Activated CD4-positive, alpha-beta T cell treated with anti-CD3 and anti-CD28 coated beads for 36 hours (primary cell): ENCODE measurements at places on chromosomes 6 and 20. TPM values are rescaled to one million over a fixed set of nuclear protein-coding genes. Genes with fewer than 3 reads are reported as not detected.

- peaks cover 8% of the 10 kb centered on the region for H3K4me1 ChIP-seq
- H3K36me3 ChIP-seq, result peaks cover 6% of the 10 kb centered on the region
- DNase-seq, result peak; percentile 19
- no peaks in the 10 kb centered on the region for H3K27me3 ChIP-seq
Observed at GRCh38 chr6:106608080-106608668, 21.1 kb downstream of the RTN4IP1 start.

GTSF1L gene
- 0.23 TPM for total RNA-seq

- no peaks in the 10 kb centered on the region for H3K4me1 ChIP-seq
- no peaks in the 10 kb centered on the region for H3K27me3 ChIP-seq
- no peak for DNase-seq
- no peak overlapping the region for H3K4me3 ChIP-seq
- no peak overlapping the region for H3K27ac ChIP-seq
- no peaks in the 10 kb centered on the region for H3K36me3 ChIP-seq
Observed at GRCh38 chr20:37353285-37353849, 7.4 kb downstream of the SRC start.

DNA sequence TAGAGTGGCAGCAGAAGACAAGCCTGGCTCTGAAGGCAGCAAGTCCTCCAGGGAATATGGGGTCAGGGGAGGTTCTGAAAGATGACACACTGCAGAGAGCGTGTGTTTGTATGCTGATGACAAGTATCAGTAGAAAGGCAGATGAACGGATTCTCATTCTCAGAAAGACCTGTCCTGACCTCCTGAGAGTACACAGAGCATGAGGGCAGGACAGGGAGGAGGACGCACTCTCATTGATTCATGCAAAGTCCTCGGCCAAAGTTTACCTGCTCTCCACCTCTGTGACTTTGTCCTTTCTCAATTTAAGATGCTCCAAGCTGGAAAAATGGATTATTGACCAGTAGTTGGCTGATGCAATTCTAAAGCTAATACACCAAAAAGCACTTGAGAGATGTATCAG is 156.7 kb downstream of the LPA start:
- no peak for DNase-seq
- no peak overlapping the region for H3K27ac ChIP-seq
- H3K4me3 ChIP-seq, result no peak overlapping the region
- no peaks in the 10 kb centered on the region for H3K4me1 ChIP-seq
- no peaks in the 10 kb centered on the region for H3K27me3 ChIP-seq
- no peaks in the 10 kb centered on the region for H3K36me3 ChIP-seq

MLIP gene
- not detected for total RNA-seq

CDC5L gene
- 25.1 TPM for total RNA-seq

DNA sequence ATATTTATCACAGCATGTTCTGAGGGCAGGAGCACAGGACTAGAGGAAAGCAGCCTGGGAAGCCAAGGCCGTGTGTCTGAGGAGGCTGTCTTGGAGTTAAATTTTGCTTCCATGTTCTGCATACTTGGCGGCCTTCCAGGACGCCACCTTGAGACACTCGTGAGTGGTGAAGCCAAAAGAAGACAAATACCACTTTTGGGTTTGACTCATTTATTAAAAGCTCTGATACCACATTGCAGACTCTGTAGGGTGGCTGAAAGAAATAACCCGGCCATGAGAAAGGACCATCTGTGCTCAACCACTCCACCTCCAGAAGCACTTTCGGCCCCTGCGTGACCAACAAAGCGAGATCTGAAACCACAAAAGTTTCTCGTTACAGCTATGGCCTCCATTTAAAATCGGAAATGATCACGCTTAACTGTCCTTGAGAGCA is 120.0 kb downstream of the TMEM242 start:
- H3K4me3 ChIP-seq, result no peak overlapping the region
- peaks cover 32% of the 10 kb centered on the region for H3K36me3 ChIP-seq
- H3K27ac ChIP-seq, result no peak overlapping the region
- DNase-seq, result no peak

GRCh38 chr20:41408986-41409385 is 42.4 kb upstream of the EMILIN3 start:
- H3K4me3 ChIP-seq, result no peak overlapping the region
- H3K4me1 ChIP-seq, result peaks cover 34% of the 10 kb centered on the region
- no peaks in the 10 kb centered on the region for H3K27me3 ChIP-seq
- DNase-seq, result no peak
- H3K27ac ChIP-seq, result no peak overlapping the region

GRCh38 chr20:44111712-44112335 is 75.2 kb downstream of the JPH2 start:
- peaks cover 39% of the 10 kb centered on the region for H3K27me3 ChIP-seq
- H3K4me3 ChIP-seq, result no peak overlapping the region
- peaks cover 5% of the 10 kb centered on the region for H3K4me1 ChIP-seq
- DNase-seq, result no peak

DNA sequence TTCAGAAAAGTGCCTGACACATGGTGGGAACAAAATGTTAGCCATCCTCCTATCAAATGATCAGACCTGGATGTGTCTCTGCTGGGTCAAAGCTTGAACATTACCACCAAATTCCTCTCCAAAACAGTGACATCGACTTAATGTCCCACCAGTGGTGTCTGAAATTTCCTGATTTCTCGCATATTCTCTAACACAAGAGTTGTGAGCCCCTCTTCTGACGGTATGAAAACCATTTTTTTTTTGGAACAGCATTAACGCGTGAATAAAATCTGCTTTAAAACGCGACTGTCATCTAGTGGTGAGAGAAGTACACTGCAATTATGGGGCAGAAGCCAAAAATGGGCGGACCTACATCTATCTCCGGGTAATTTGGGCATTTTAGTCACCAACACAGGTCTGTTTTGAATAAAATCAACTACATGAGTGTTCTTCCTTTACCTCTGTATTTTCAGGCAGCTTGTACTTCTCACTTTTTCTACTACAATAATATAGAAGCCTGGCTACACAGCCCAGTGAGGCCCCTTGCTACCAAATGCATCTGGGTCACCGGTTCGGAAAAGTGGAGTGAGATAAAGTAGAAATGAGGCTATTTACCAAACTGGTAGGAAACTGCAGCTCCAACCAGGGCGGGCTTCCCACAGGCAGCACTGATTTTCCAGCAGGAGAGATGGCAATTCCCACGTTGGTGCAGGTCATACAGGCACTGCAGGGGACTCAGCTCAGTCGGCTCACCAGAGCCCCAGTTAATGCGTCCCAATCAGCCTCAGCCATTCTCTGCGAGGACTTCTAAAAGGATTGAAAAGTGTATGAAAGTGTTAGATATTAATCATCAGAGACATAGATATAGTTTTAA is 27.4 kb downstream of the MGME1 start:
- H3K27ac ChIP-seq, result no peak overlapping the region
- H3K27me3 ChIP-seq, result no peaks in the 10 kb centered on the region
- H3K4me3 ChIP-seq, result no peak overlapping the region

GRCh38 chr6:105109955-105110895 is 69.6 kb downstream of the POPDC3 start:
- H3K4me1 ChIP-seq, result no peaks in the 10 kb centered on the region
- no peak overlapping the region for H3K4me3 ChIP-seq
- no peak for DNase-seq
- no peak overlapping the region for H3K27ac ChIP-seq
- H3K36me3 ChIP-seq, result no peaks in the 10 kb centered on the region

HLA-DPB1 gene
- 5.4 TPM for total RNA-seq

DNA sequence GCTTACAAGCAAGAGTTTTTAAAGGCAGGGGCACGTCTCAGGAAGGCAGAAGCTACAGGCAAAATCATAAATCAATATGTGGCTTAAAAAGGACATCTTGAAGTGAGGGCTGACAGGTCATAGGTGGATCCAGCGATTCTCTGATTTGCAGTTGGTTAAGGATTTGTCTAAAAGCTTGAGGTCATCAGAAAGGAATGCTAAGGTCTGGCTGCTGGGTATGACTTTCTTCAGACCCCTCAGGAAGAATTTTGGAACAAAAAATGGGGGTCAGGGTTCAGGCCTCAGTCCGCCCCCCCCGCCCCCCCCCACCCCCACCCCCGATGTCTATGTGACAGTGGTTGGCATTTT is 261.9 kb downstream of the CDH4 start:
- no peak overlapping the region for H3K4me3 ChIP-seq
- no peaks in the 10 kb centered on the region for H3K27me3 ChIP-seq
- H3K36me3 ChIP-seq, result no peaks in the 10 kb centered on the region
- H3K27ac ChIP-seq, result no peak overlapping the region

GRCh38 chr6:168025831-168026710 is 28.6 kb downstream of the KIF25 start:
- DNase-seq, result no peak
- no peak overlapping the region for H3K4me3 ChIP-seq
- H3K27me3 ChIP-seq, result peaks cover 2% of the 10 kb centered on the region
- H3K36me3 ChIP-seq, result no peaks in the 10 kb centered on the region
- H3K4me1 ChIP-seq, result no peaks in the 10 kb centered on the region
- no peak overlapping the region for H3K27ac ChIP-seq

GRCh38 chr6:101853231-101854085 is 459.9 kb downstream of the GRIK2 start:
- no peaks in the 10 kb centered on the region for H3K4me1 ChIP-seq
- no peak for DNase-seq
- H3K36me3 ChIP-seq, result no peaks in the 10 kb centered on the region
- no peak overlapping the region for H3K4me3 ChIP-seq
- no peak overlapping the region for H3K27ac ChIP-seq
- no peaks in the 10 kb centered on the region for H3K27me3 ChIP-seq

DNA sequence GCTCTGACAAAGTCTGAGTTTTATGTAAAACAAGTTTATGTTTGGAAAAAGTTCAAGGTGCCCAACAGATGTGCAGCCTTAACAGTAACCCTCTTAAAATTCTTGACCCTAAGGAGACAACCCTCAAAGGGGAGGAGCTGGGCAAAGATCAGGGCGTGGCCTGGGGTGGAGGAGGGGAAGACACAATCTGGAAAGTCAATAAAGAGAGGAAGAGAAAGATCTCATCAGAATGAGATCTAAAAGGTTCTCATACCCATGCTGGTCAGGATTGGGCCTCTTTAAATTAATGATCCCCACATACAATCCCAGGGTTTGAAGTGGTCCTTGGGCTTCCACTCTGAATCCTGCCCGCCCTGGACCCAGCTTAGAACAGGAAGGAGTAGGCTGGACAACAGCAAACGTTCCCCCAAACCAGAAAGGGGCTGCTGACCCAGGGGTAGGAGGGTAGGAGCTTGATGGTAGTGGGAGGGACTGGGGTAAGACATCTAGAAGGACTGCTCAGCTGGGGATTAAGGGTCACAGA is 33.0 kb downstream of the FOXP4 start:
- no peaks in the 10 kb centered on the region for H3K4me1 ChIP-seq
- no peak overlapping the region for H3K27ac ChIP-seq
- no peaks in the 10 kb centered on the region for H3K36me3 ChIP-seq
- DNase-seq, result no peak
- no peaks in the 10 kb centered on the region for H3K27me3 ChIP-seq

- H3K4me3 ChIP-seq, result no peak overlapping the region
- H3K27ac ChIP-seq, result no peak overlapping the region
- DNase-seq, result no peak
- peaks cover 10% of the 10 kb centered on the region for H3K27me3 ChIP-seq
- no peaks in the 10 kb centered on the region for H3K36me3 ChIP-seq
Observed at GRCh38 chr6:118216751-118217150, 309.7 kb downstream of the SLC35F1 start.

DNA sequence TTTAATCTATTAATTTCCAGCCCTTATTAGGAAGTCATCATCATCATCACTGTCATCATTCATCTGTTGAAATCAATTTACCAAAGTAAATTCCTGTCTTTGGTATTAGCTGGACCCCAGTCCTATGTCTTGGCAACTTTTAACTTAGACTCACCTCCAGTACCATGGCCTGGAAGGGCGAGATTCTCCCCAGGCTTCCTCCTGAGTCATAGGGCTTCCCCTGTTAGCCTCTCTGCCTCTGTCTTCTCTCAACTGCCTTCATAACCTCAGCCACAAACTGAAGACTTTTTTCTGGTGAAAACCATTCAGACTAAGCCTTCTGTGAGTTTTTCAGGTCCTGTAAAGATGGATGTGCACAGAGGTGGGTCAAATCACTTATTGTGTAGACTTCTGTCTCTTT is 95.0 kb downstream of the NKAIN2 start:
- no peak overlapping the region for H3K27ac ChIP-seq
- H3K27me3 ChIP-seq, result no peaks in the 10 kb centered on the region
- no peak overlapping the region for H3K4me3 ChIP-seq
- no peaks in the 10 kb centered on the region for H3K36me3 ChIP-seq
